ENCODE measurements at places on chromosomes 5 and 9. TPM values are rescaled to one million over a fixed set of nuclear protein-coding genes. Genes with fewer than 3 reads are reported as not detected.

- DNase-seq = no peak
Observed at GRCh38 chr9:95974389-95974788, 98.9 kb downstream of the ERCC6L2 start.

C9orf153 gene
- not detected for total RNA-seq

CACNA1B gene
- total RNA-seq = not detected

GRCh38 chr9:110753731-110754231, 85.2 kb downstream of the MUSK start:
- DNase-seq = no peak

GRCh38 chr9:17509701-17510100, 69.2 kb upstream of the SH3GL2 start:
- no peak for DNase-seq

CFAP157 gene
- total RNA-seq = not detected

DNA sequence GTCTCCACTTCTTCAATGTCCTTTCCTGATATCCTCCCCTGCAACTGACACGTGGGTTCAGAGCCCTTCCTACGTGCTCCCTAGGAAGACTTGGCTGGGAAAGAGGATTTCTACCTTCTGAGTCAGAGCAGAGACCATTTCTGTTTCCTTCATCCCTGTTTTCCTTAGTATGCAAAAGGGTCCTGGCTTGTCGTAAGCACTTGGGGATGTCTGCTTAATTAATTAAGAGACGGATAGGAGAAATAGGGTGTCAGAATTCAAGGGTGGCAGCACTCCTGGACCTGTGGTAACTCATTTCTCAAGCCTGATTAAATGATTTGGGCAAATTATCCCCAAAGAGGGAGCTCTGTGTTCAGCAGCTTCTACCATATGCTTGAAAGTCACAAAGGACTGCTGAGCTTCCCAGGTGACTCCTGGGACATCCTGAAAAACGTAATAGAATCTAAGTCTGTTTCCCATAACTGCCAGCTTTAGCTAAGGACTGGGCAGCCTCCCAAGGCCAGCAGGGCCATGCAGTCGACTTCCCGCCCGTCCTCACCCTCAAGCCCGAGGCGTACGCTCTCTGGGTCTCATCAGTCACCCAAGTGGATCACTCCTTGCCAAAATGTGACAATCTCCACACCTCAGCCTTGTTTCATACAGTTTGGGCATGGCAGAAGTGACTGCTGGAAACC, 20.5 kb downstream of the ABCA1 start:
- peak; percentile 84 for DNase-seq

PCDHA3 gene
- total RNA-seq = 3.2 TPM

C5orf58 gene
- total RNA-seq = not detected

- DNase-seq = no peak
Observed at GRCh38 chr5:168765551-168766425, 186.6 kb upstream of the PANK3 start.

FGF10 gene
- 0.16 TPM for total RNA-seq

KCNV2 gene
- not detected for total RNA-seq

F12 gene
- 5.6 TPM for total RNA-seq

DNA sequence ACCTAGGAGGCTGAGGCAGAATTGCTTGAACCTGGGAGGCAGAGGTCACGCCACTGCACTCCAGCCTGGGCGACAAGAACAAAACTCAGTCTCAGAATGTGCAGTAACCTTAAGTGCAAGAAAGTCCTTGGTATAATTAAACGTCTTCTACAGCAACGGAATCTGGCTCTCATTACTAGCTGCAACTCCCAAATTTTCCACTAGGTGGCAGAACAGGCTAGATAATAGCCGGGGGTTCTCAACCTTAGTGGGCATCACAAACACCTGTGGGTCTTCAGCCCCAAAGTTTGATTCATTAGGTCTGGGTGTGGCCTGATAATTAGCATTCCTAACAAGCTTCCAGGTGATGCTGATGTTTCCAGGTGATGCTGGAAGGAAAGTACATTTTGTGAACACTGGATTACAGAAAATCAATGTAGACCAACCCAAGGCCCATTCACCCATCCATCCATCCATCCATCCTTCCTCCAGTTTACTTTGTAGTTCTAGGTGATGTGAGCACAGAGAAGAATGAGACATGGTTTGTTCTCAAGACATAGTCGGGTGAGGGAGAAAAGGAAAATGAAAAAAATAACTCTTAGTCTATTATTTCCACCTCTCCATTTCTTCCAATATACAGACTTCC, 37.3 kb downstream of the FBXW2 start:
- DNase-seq = peak; percentile 68

- DNase-seq = no peak
Observed at GRCh38 chr9:97276310-97276852, 31.1 kb upstream of the CCDC180 start.

DNA sequence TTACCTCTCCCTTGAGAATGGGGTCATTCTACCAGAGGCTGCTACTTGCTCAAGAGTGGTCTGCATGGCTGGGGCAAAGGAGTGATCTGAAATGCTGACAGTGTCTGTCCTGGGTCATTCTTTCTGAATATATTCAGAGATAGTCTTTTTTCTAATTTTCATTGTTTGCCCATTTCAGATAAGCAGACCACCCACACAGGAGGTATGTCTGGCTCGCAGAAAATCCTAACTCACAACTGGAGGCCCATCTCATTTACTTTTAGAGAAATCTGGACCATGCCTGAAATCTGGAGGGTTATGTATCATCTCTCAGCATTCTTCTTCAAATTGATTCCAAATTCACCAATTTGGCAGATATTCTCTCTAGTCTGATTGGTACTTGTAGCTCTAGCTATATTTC, 227.6 kb downstream of the SEC61B start:
- no peak for DNase-seq

GRCh38 chr5:138944527-138945322, 69.6 kb upstream of the LRRTM2 start:
- no peak for DNase-seq

TIFAB gene
- total RNA-seq = not detected

DNA sequence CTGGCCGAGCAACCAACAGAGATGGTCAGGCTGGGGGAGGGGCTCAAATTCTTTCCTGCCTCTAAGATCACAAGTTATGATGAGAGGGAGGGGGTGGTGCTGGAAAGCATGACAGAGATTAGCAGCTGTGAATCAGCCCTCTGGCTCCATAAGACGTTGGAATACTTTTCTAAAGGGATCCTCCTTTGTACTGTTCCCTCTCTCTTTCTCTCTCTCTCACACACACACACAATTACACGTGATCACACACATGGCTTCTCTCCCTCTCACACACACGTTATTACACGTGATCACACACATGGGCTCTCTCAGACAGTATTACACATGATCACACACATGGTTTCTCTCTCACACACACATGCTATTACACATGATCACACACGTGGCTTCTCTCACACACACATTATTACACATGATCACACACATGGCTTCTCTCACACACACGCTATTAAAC, at the start of gene SLC45A2:
Gene SLC45A2, minus strand, starts transcription at position 23 of the 454 bp plus-strand sequence. CDS start 110 bp downstream, outside the sequence.
- DNase-seq = no peak

GMCL2 gene
- not detected for total RNA-seq

DNA sequence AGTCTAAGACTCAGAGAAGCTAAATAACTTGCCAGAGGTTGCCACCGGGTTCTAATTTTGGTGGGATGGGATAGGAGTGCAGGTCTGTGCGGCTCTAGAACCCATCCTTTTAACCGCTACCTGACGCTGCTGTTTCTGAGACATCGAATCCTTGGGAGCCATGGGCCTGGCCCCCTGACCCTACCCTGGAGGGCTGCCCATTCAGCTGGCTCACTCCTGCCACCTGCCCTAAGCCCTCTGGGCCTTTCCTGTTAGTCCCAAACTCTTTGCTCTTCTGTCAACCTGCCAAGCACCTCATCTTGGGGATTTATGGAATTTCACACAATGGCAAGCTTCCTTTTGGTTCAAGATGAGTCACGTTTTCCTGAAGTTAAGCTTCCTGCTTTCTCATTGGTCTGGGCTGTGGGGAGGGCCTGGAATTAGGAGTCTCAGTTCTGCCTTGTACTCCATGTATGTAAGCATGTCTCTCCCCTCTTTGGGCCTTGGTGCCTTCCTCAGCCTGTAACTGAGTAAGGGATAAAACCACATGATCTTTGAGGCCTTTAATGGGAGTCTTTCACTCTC, 26.6 kb downstream of the ENHO start:
- peak; percentile 40 for DNase-seq

DNA sequence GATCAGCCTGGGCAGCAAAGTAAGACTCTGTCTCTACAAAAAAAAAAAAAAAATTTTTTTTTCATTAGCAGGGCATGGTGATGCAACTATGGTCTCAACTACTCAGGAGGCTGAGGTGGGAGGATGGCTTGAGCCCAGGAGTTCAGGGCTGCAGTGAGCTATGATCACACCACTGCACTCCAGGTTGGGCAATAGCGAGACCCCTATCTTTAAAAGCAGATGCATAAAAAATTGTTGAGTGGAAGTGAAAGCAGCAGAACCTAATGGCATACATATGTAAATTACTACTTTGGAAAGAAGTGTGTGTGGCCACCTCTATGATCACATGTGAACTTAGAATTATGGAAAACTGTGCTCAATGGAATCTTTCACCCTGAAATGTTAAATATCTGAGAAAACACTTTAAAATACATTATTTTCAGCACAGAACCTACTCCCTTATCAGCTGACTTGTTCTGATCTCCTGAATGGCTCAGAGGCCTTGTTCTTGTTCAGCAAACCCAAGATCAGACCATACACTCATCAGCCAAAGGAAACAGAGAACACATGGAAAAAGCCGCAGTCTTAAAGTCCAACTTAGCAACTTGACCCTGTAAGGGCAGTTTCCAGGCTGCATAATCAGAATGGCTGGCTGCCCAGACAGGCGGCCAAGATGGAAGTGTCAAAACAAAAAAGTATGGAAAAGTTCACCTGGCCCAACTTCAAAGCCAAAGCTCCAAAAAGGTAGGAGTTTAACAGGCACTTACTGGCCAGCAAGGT, 56.5 kb downstream of the SIL1 start:
- no peak for DNase-seq

CATSPER3 gene
- not detected for total RNA-seq

ATOSB gene
- total RNA-seq = 26.3 TPM

DNA sequence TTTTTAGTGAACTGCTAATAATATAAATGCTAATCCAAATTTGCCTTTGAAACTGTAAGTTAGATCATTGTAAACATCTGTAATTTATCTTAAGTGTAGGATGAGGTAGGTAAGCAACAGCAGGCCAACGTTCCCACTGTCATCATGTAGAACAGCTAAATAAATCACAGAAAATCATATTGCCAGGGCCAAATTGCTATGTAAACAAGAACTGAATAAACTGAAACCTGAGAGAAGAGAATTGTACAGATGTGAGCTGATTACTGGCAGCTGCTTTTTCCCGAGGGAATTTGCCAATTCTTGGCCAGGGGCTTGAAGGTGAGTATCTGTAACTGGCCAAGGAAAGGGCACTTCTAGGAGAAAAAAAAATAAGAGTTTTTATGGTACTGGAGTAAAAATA, 97.6 kb downstream of the CDH10 start:
- DNase-seq = no peak

DNA sequence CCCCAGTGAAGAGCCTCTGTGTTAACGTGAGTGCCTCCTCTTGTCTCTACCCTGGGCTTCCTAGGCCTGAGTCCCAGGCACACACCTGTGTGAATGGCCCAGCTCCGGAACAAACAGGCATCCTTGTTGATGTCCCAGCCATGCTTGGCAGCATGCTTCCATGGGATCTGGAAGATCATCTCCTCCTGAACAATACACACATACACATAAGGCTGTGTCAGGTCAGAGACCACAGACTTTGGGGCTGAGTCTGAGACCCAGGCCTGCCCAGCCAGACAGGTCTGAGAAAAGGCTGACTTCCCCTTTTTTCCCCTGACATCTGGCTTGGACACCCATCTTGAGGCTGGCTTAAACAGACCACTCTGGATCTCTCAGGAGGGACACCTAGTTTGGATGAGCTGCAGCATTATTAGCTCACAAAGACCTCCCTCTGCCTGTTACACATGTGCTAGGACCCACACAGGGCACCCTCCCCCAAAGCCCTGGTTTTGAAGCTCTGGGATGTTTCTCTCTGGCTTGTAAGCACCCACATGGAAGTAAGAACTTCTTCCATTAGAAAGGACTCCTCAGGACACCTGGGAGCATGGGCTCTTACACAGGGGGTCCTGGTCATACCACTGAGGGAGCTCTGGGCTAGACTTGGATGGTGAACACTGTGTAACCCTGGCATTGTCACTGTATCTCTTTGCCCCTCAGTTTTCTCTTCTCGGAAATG, 2.6 kb downstream of the IRF1 start:
- DNase-seq = no peak

FOXI1 gene
- not detected for total RNA-seq

- no peak for DNase-seq
Observed at GRCh38 chr5:9057406-9058000, 488.4 kb downstream of the SEMA5A start.

PRXL2C gene
- 38.4 TPM for total RNA-seq

GGTA1 gene
- total RNA-seq = not detected

GRCh38 chr5:1987471-1987870, 104.7 kb upstream of the IRX4 start:
- DNase-seq = no peak

GDA gene
- not detected for total RNA-seq

- no peak for DNase-seq
Observed at GRCh38 chr9:35792024-35792813, 828 bp downstream of the NPR2 start.

TMEFF1 gene
- total RNA-seq = 16.3 TPM

DNA sequence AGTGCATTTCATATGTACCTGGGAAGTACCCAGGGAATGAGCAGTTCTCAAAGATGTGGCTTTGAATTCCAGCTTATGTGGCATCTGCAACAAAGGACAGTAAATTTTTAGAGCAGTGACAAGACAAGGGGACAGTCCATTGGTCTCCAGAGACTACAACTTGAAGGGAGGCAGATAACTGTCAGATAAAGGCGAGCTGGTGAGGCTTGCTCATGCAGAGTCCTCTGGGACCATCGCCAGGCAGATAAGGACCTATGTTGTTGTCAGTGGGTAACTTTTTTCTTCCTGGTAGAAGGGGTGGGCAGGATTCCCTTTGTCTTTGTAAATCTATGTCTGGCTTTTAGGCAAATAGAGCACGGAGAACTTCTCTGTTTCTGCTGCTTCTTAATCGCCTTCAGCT, 120.2 kb downstream of the ICE1 start:
- DNase-seq = no peak
